NCI-H524 treated with DMSO at 0.1 percent for 48 hours (cell line): ENCODE measurements at places on chromosomes 11 and 22.

DNA sequence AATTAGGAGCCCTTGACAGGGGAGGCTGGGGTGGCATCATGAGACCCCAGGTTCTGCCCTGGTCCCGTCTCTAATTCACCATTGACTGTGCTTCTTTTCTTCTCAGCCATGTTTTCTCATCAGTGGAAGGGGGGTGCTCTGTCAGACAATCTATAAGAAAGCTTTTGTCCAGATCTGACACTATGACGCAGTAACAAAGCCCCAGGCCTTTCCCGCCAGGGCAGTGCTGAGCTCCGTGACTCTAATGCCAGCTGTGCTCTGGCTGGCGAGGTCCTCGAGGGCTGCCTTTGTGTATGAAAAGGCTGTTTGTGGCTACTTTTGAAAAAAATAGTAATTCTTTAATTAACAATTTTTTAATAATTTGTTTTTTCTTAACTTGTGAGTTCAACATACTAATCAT, 3.2 kb downstream of the CD6 start:
- DNase-seq = no peak

GRCh38 chr11:19244084-19244483, 3.3 kb upstream of the E2F8 start:
- no peak for DNase-seq

DNA sequence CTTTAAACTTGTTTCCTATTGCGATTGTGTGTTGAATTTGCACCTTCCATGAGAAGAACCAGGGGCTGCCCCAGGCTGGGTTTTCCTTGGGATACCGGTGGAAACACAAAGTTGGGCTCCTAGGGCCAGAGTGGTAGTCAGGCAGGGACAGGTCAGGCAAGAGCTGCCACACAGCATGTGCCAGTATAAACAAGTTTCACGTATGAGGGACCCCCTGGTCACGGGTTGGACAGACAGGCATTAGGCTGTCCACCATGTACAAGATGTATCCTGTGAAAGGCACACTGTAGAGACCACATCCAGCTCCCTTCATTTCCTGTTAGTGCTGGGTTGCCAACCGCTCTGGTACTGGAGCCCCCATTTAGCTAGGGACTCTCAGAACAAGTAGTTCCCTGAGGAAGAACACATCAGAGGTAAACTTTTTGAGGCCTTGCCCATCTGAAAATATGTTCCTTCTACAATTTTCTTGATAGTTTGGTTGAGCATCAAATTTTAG, 8.8 kb downstream of the UPB1 start:
- DNase-seq = no peak

DNA sequence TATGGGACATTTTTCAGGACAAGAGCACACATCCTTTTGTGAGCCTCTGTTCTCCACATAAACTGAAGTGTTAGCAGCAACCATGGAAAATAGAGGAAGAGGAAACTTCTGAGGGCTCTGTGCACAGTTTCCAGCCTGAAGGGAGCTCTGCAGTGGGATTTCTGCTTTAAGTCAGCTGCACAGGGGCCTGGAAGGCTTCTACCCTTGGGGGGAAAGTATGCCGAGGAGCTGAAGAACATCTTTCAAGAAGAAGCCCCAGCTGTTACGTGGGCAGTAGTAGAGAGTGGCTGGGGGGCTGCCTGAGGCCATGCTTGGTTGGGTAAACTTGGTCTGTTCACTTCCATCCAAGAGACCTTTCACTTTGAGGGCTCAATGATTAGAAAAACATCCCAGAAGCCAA, 82.7 kb upstream of the EED start:
- no peak for DNase-seq

GRCh38 chr11:61254403-61255025, 13.5 kb downstream of the PGA5 start:
- DNase-seq = no peak

GRCh38 chr11:61153593-61154095, 7.6 kb downstream of the VPS37C start:
- DNase-seq = no peak

DNA sequence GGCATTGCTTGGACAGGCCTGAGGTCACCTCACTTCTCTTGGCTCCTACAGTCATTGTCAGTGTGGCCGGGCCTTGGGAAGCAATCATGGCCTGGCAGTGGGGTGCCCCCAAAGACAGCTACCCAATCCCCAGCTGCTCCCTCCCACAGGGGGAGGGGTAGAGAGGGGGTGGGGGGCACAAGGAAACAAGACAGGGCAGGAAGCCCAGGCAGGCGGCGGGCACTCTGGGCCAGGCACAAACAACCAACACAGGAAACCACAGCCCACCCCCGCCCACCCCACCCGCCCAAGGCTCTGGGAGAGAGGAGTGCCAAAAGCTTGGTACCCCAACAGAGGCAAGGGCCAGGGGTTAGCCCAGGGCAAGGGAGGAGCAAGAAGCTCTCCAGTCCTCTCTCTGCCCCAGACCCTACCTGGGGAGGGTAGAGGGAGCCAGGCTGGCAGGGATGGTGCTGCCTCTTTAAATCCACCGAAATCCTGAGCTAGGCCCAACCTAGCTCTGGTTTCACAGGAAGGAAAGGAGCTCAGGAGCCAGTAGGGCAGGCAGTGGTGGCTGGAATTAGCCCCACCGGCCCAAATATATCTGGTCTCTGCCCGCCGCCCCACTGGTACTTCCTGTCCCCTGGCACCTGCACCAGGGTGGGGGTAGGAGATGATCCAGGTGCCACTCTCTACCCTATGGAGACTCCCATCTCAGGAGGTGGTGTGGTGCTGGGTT, 12.2 kb downstream of the BCL9L start:
- DNase-seq = no peak

- no peak for DNase-seq
Measured at GRCh38 chr22:44813416-44813815, 61.0 kb downstream of the ARHGAP8 start.

DNA sequence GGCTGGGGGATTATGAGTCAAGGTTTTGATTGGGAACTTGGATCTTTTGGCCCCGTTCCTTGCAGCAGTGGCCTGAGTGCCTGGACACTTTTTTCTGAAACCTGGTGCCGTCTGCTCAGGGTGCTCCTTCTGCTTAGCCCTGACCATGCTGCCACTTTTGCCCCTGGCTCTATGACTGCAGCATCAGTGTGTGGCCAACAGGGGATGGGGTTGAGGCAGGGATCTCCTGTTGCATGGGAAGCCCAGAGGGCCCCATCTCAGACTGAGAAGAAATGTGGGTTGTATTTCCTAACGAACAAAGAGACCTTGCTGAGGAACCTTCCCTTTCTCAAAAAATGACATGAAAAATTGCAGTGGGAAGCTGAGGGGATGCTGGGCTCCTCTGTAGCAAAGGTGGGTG, 18.7 kb downstream of the POU2F3 start:
- DNase-seq = no peak
